ENCODE measurements at places on chromosomes 3 and 15.

GRCh38 chr3:5766848-5767247 is 579.3 kb downstream of the EDEM1 start:
- no peak for DNase-seq

DNA sequence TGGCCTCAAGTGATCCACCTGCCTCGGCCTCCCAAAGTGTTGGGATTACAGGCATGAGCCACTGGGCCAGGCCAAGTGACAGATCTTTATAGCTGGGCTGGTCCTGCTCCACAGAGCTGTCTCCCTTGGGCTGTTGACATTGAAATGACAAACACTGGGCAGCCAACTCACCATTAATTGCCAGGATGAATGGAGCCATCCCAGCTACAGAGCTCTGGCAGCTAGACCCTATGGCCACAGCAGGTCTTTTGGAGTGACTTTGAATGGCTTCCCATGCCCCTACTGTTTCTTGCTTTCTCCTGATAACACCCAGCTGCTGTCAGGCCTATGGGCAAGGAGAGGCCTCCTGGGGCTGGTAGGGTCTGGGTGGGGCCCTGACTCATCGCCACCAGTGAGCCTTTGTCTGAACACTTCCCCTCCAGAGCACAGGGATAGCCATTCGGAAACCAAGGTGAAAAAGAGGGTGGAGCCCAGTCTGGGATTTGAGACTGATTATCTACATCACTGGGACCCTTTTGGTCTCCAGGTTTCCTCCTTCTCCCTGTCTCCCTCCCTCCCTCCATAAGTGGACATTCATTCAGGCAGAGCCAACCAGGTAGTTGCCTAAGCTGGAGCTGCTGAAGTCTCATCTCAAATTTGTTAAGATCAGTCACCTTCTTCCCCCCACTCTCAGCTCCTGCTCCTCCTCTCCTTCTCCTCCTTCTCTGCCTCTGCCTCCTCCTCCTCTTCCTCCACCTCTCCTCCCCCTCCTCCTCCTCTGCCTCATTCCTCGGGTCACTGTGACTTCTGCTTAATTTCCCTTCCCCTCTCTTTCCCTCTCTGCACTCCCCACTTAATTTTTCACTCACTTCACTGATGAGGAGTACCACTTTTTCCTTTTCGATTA is 34.0 kb downstream of the BHLHE40 start:
- peak; percentile 90 for DNase-seq

DNA sequence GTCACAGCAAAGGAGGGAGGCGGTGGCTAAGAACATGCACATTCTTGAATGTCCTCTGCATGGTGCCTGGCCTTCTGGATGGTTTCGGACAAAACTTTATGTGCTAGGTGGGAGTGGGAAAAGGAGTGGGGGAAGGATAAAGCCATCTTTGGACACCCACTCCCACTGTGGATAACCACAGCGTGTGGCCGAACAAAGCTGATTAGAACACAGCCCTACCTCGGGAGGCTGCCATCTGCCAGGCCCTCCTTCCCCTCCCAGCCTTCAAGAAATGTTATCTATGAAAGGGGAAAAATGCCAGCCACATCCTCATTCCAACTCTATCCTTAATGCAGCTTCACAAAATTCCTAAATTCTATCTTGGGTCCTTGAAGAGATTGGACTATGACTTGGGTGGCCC is 18.8 kb downstream of the AMOTL2 start:
- DNase-seq = no peak

GRCh38 chr3:127954640-127955039 is 39.6 kb downstream of the KBTBD12 start:
- DNase-seq = no peak

DNA sequence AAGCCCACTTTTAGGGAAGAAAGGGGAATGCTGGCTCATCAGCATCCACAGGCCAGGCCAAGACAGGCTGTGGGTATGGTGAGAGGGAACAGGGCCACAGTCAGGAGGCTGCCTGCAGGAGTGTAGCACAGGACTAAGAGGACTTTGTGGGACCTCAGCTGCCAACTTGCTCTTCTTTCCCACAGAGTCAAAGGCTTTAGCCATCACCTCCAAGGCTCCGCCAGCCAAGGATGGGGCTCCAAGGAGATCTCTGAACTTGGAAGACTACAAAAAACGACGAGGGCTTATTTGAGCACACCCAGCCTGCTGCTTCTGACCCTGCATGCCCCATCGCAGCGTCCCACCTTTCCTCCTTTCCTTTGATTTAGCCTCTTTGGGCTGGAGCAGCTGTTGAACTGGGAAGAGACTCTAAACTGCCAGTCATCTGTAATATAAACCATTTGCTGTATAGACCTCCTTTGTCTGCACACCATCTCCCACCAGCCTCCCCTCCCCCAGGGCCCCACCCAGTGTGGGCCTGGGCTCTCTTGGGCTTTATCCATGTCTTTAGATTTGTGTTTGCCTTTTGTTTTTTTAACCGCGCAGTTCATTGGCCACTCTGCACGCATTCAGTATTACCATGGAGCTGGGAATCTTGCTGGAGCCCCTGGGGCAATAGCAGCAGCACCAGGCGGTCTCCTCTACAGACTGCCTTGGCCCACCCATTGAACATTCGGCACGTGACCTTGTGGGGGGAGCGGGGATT is 13.1 kb upstream of the ITPKA start:
- DNase-seq = no peak

DNA sequence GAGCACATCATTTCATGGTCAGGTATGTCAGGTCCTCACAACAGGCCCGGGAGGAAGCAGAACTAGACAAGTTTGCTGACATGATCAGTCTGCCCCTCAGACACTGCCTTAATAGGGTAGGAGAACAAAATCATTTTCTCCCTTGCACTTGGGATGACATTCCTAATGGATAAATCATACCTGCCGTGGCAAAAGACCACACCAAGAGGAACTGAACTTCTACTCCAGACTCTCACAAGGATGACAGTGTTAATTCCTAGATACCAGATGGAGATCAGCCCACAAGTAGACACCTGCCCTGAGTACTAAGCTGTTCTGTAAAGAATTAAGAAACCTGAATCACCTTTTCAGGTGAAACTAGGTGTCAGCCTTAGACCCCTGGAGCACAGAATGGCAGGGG is 19.5 kb downstream of the SIAH2 start:
- DNase-seq = no peak

- no peak for DNase-seq
Measured at GRCh38 chr3:175521406-175521805, 662.3 kb downstream of the NAALADL2 start.

DNA sequence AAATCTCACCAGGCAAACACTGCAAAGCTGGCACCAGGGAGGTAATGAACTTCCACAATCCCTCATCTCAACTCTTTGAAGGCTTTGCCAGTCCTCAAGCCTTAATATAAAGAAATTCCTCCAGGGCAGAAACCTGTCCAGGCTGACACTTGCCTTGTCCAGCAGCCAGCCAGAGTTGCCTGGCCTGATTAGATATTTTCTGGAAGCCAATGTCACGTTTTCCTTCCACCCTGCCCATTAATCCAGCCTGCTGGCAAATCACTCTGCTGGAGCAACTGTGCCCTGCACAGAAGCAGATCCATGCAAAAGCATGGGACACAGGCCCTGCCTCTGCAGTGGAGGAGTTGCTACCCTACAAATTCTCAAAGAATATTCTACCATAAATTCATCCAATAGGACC is 56.5 kb downstream of the HEG1 start:
- DNase-seq = no peak

DNA sequence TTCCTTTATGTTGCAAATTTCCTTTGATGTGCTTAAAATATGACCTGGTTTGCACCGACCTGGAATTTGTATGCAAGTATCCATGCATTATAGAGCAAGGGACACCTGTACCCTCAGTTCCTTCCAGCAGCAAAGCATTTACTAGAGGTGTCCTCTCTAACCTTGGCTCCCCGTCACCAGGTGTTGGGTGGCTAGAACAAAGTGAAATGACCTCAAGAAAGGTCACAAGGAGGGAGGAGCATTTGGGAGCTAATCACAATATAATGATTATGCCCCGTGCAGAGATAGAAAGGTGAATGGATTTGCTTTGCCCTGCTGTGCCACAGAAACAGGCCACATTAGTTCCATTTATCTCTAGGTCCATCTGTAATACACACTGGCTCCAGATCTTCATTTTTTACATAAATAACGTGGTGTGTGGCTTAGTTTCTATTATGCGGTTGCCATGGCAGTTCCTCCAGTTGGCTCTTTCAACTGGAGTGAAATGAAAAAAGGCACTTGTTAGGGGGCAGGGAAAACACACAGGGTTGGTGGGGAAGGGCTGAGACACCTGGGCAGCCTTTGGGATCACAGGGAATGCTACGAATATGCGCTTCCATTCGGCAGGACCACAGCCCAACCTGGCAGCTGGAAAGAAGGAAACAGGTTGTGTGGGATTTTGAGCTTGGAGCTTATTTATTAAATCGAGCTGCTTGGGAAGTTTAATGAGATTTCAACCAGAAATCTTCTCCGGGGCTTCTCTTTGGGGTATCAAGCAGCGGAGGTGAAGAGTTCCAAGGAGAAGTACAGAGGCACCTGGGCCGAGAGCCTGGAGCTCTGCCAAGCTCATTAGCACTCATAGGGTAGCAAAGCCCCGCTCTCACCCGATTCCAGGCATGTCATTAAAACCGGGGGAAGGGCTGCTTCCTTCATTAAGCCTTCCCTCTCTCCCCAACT is 233.5 kb upstream of the ST8SIA2 start:
- DNase-seq = no peak

DNA sequence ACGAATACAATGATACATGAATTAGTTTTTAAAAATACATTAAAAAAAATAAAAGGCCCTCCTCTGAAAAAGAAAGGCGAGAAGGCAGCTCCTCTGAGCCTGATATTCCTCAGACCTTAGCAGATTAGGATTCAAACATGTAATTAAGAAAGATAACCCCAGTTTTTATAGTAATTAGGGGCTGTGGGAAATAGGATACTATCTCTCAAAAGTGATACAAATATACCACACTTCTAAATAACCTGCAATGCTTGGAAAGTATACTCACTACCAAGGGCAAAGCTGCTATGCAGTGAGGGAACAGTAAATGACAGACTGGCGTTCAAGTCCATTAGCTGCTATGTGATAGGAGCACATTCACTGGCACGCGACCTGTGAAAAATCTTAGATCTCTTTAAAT is 445.1 kb downstream of the FOXP1 start:
- no peak for DNase-seq

- DNase-seq = no peak
Measured at GRCh38 chr3:66617351-66617750, 116.5 kb upstream of the LRIG1 start.

GRCh38 chr3:44355362-44356033 is 16.9 kb downstream of the TCAIM start:
- DNase-seq = peak; percentile 80

DNA sequence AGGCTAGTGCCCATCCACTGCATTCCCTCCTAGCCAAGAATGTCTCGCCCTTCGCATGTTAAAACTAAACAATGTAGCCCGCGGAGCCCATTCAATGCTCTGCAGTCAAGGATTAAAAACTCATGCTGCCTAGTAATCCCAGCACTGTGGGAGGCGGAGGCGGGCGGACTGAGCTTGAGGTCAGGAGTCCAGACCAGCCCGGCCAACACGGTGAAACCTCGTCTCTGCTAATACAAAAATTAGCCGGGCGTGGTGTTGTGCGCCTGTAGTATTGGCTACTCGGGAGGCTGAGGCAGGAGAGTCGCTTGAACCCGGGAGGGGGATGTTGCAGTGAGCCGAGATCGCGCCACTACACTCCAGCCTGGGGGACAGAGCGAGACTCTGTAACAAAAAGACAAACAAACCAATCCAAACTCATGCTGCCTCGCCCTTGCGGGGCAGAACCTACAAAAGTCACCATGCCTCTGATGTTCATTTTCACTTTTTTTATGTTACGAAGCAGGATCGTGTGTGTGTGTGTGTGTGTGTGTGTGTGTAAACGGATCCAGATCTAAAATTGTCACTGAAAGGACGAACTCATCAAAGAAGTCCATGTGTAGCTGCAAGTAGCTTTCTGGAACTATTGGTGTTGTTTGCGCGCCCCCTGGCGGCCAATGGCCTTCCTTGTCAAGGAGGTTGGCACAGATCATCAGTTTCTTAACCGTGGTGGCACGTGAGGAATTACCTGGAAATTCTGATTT is 54.8 kb upstream of the SPESP1 start:
- peak; percentile 87 for DNase-seq

- DNase-seq = no peak
Measured at GRCh38 chr15:99918072-99918471, 184.8 kb upstream of the LYSMD4 start.

GRCh38 chr3:64291345-64291744 is 66.1 kb upstream of the PRICKLE2 start:
- DNase-seq = peak; percentile 68

DNA sequence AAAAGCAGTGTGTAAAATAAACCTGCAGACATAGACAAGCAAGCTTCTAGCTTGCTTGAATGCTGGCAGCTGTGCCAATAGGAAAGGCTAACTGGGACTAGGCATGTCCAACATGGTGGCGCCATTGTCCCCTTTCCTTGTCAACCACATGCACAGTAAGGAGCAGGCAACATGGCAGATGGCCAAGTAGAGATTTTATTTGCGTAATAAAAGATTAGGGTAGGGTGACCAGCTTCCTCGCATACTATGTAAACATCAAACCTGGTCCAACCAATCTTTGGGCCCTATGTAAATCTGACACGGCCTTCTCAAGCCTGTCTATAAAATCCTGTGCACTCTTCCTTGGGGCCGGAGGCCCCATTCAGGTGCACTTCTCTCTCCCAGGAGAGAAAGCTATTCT is 575.4 kb upstream of the GOLIM4 start:
- DNase-seq = no peak

DNA sequence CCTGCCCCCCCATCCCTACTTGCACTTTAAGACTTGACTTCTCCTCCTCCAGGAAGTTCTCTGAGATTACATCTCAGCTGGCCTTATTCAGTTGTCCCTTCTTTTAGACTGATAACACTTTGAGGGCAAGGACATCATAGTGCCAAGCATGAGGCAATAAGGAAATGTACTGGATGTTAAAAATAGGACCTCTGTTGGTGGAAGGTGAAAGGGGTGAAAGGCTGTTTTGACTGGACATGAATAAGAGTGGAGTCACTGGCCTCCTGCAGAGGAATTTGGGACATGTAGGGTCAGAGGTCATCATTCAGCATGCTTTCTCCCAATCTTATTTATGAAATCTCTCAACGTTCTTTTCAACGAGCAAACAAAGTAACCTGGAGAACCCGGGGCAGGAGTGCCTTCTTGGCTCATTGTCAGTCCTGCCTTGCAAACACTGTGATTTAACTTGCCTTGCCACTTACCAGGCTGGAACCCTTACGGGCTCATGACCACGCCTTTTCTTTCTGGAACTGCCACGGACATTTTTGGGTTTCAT is 38.6 kb downstream of the TRIM71 start:
- no peak for DNase-seq

- DNase-seq = no peak
Measured at GRCh38 chr3:195448205-195448875, 5.5 kb upstream of the ACAP2 start.

- no peak for DNase-seq
Measured at GRCh38 chr15:90703455-90703854, 13.7 kb upstream of the BLM start.

DNA sequence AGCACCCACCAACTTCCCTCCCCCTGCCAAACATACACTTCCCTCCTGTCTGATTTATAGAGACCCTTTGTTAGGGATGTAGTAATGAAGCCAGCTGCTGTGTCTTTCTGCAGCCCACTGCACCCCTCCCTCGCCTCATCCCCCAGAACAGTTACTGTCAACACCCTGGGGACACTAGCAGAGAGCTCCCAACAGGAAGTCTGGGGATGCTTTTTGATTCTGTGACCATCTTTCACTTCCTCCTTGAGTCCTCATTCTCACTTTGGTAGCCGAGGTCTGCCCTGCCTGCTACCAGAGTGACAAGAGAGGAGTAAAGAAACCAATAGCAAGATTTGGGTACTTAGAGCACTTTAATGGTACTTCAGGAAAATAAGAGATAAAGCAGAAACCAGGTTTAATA is 201.6 kb downstream of the SATB1 start:
- peak; percentile 96 for DNase-seq

All from NB4 (cell line).